ENCODE measurements at places on chromosomes 16 and 17.

DNA sequence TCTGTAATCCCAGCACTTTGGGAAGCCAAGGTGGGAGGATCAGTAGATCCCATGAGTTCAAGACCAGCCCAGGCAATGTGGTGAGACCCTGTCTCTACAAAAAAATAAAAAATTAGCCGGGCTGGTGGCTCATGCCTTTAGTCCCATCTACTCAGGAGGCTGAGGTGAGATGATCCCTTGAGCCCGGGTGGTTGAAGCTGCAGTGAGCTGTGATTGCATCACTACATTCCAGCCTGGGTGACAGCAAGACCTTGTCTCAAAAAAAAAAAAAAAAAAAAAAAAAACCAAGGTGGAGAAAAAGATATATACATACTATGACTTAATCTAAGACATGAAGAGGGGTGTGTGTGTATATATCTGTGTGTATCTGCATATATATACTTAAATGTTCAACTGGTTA is 26.7 kb downstream of the BBS2 start:
- DNase-seq, result no peak

- DNase-seq, result no peak
Observed at GRCh38 chr16:89194340-89195311, 5.7 kb downstream of the SLC22A31 start.

DNA sequence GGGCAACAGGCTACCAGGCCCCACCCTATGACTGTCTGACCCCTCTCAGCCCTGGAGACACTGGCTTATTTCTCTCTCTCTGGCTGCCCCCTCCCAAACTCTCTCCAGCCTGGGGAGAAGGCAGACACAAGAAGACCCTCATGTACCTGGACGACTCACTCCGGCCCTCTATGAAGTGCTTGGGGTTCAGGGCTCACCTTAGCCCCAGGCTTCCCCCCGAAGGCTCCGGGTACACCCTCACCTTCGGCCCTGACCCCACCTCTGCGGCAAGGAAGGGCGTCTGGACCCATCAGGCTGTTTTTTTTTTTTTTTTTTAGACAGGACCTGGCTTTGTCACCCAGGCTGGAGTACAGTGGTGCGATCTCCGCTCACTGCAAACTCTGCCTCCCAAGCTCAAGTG is 906 bp upstream of the CARMIL2 start:
- no peak for DNase-seq

GRCh38 chr17:60745544-60745943 is 67.9 kb downstream of the BCAS3 start:
- DNase-seq, result peak; percentile 79

DNA sequence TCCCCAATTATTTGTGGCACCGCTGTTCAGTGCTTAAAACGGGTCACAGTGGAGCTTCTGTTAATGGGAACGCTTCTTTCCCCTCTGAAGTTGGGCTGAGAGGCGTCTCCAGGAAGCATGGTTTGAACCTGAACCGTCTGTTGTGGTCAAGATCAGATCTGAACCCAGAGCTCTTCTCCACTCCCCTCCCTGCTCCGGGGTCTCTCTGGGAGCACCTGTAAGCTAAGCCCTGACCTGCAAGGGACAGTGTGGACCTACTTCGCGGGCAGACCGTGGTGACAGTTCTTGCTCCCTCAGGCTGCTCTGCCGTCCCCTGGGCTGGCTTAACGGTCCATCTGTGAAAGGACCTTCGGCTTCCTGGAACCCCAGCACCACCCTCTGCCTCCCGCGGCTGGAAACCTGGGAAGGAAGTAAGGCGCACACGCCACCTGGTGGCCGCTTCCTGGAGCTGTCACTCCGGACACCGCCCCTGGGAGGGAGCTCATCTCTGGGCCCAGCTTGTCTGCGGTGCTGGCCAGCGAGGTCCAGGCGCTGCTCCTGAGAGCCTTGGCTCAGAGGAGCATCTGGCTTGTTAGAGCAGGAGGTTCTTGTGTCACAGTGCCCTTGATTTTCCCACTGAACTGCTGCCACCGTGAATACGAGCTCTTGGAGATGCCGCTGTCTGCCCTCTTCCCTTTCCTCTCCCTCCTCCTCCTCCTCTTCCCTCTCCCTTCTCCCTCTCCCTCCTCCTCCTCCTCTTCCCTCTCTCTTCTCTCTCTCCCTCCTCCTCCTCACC is 518.5 kb upstream of the EEF2KMT start:
- DNase-seq, result peak; percentile 5

GRCh38 chr16:58678716-58679115 is 5.9 kb downstream of the SLC38A7 start:
- DNase-seq, result peak; percentile 24

DNA sequence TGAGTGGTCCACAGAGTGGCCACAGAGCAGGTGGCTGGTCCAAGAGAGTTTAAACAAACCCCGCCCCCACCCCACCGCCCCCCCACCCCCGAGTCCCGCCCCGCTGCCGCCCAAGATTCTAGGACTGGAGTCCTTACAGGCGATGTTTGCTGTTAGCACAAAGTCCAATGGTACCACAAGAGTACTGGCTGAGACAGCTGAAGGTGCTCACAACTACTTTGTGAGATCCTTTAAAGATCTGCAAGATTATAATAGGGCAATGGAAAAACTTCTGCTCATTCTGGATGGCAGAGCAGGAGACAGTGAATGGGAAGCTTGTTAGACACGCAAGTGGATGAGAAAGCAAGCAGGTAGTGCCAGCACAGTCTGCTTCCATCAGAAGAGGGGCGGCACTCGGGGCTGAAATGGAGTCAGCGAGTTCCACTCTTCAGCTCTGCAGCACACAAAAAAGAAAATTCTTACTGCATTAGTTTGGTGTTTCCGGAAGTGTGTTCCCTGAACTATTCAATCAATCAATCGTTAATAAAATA is 4.7 kb upstream of the TEKT3 start:
- no peak for DNase-seq

DNA sequence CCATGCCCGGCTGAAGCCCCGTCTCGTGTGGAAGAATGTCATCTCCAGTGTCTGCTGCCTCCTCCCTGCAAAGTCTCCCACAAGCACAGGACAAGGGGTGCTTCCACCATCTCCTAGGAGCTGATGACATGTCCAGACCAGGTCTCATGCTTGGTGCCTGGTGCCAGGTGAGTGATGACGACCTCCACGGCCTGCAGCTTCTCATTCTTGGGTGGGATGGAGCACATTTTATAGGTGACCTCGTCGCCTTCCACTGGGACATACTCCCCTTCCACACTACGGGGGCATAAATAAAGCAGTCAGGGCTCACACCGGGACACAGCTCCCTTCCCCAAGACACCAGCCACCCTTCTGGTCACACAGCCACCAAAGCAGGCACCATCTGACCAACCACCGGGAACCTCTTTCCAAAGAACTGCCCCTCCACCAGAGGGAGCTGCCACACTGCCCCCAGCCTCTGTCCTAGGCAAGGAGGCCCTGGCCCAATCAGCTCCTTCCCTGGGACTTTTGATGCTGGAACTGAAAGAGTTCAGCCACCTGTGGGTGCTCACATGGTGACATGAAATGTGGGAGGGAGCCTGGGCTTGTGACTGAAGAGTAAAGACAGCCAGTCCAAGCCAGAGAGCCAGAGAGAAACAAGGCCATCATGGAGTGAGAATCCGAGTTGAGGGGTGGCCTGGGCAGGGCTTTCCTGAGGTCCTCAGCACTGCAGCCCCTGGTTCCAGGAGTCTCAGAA is 13.6 kb downstream of the CARHSP1 start:
- no peak for DNase-seq

- DNase-seq, result no peak
Observed at GRCh38 chr17:50213026-50214022, 11.9 kb upstream of the COL1A1 start.

DNA sequence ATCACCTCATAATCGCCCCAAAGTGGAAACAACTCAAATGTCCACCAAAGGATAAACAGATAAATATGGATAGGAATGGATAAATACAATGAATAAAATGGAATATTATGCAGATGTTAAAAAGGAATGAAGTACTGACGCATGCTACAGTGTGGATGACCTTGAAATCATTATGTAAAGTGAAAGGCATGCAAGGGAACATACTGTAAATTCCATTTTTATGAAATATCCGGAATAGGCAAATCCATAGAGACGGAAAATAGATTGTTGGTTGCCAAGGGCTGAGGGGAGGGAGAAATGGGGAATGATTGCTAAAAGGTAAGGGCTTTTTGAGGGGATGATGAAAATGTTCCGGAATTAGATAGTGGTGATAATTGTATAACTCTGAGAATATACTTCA is 36.0 kb downstream of the STAT5B start:
- DNase-seq, result no peak

- DNase-seq, result no peak
Observed at GRCh38 chr16:414395-415169, 10.9 kb upstream of the RAB11FIP3 start.
